ENCODE measurements at places on chromosomes 13 and 19.
A peak's percentile ranks its signal among the peaks of the same experiment; 100 is the strongest.

GRCh38 chr13:92175330-92175729 lies 776.9 kb downstream of the GPC5 start:
- peak; percentile 28 for DNase-seq

- DNase-seq = no peak
Observed at GRCh38 chr13:110885966-110886869, 28.7 kb downstream of the ANKRD10 start.

GRCh38 chr13:93326234-93326811 lies 99.7 kb downstream of the GPC6 start:
- no peak for DNase-seq

DNA sequence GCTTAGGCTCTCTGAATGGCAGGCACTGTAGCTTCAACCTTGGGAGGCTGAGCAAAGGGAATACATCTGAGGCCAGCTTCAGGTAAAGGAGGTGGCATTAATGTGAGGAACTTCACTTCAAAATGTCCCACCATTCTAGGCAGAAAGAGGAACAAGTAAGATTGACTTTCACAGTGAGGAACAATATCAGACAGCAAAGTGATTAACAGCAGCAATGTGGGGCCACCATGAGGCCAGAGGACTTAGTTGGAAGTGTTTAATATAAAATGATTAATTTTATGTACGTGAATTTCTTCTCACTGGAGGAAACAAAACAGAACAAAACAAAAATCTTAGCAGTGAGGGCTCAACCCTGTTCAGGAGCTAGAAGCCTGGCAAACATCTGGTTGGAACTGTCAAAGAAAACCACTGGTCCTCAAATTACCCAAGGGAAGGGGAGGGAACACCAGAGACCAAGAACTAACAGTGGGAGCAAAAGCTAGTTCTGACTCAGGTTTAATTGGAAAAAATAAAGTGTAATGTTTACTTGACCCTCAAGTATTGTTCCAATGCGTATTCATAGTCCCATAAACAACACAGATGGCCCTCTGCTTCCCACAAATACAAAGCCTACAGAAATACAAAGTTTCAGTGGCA lies 43.9 kb upstream of the FRY start:
- DNase-seq = peak; percentile 58

DNA sequence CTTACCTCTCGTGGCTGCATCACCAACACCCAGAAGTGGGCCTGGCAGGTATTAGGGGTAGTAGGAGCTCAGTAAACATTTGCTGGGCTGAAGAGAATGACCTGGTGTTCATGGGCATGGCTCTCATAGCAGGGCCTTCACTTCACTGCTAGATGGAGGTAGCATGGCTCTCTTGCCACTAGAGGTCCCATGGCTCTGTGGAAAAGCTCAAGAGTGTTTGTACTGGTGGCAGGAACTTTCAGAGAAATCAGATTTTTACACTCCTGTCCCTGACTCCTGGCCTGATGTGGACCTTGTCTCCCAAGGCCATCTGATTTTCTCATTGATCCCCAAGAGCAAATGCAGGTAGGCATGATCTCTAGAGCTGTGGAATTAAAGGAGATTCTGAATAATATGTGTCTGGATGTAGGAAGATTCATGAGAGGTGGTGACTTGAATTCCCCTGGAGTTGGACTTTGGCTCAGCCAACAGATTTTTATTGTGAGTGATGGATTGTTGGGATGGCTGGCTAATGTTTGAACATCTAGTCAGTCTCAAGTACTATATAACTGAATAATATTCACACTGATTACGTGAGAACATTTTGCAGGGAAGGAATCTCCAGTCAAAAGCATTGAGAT lies 5.7 kb downstream of the ZNF574 start:
- peak; percentile 48 for DNase-seq
